Thoracic aorta (tissue), 2 donors: ENCODE measurements at places on chromosomes 6 and 20. TPM values are rescaled to one million over a fixed set of nuclear protein-coding genes. Genes with fewer than 3 reads are reported as not detected.

- DNase-seq: no peak
Observed at GRCh38 chr6:147559006-147559405, 50.5 kb downstream of the SAMD5 start.

DNA sequence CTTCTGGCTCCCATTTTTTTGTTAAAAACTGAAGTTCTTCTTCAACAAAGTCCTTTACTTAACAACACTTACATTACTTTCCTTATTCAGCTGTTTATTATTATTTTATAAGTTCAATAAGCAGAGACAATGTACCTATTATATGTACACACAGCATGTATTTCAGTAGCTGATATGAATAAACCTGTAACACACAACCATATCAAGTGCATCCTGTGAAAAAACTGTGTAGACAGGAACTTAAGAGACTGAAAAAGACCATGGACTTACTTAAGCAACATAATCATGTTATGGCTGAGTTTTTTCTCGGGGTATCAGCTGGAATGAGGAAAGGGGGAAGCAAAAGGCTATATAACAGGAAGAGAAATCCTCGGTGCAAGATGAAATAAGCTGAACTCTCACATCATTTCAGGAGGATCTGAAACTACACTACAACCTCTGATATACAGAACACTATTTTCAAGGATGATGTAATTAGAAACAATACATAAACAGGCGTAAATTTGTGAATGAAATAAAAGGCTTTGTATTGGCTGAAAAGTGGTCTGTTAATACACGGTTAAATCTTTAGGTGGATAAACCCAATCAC is 70.9 kb downstream of the REV3L start:
- no peak for DNase-seq

GRCh38 chr6:121600389-121601168 is 165.1 kb downstream of the GJA1 start:
- no peak for DNase-seq

GRCh38 chr20:18662279-18663040 is 74.6 kb downstream of the DTD1 start:
- DNase-seq: no peak

- no peak for DNase-seq
Observed at GRCh38 chr6:154408891-154409500, 52.4 kb upstream of the IPCEF1 start.

DNA sequence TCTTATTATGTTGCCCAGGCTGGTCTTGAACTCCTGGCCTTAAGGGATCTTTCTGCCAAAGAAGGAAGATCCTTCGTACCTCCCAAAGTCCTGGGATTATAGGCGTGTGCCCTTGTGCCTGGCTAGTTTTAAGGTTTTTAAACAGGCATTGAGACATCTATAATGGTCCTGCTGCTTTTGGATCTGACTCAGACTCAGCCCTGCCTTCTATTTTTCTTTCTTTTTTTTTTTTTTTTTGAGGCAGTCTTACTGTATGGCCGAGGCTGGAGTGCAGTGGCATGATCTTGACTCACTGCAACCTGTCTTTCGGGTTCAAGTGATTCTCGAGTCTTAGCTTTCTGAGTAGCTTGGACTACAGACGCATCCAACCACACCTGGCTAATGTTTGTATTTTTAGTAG is 73.7 kb downstream of the PHF20 start:
- DNase-seq: no peak

DNA sequence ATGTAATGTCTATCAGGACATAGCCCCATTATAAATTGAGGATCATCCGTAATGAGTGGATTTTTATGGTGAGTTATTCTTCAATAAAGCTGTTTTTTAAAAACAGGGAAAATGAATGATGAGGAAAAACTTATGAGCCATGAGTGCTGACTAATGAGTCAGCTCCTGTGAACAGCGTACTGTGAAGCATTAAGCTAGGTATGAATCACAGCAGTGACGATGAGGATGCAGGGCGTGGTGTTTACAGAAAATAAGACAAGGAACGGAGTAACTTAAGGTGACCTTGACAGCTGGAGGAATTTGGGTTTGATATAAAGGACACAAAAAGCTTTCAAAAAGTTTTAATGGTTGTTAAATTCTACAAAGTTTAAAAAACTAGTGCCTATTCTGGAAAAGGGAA is 96.3 kb downstream of the FOXF2 start:
- no peak for DNase-seq

DNA sequence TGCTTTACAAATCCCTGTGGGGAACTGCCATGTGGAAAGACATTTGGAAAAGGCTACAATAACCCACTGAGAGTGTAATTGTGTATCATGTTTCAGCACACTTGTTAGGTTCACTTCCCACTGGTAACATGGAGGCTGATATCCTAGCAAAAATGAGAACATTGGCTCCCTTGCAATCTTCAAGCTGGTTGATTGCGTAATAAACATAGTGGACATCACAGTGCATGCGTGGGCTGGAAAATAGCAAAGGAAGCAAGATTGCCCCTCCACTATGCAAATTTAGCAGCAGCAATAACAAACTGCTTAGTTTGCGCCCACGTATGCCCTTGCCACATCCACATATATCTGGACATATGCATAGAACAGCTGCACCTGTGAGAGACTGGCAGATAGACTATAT is 410.2 kb downstream of the MEI4 start:
- DNase-seq: no peak

GRCh38 chr20:37991908-37992307 is 41.3 kb downstream of the TTI1 start:
- DNase-seq: no peak

DNA sequence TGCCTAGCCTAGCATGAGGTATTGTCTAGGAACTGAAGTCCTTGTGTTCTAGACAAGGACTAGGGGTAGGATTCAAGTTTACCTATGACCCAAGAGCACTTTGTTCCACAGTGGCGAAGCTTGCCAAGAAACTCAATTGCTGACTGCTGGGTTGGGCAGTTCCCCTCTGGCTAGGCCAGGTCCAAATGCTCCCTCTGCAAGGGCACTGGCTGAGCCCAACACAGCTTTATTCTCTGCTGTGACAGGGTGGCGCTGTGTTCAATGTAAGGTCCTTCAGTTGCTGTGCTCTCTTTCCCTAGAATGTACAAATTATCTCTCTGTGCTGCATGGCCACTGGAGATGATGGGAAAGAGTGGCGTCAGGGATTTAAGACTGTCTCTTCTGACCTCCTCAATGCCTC is 950.8 kb downstream of the HACE1 start:
- no peak for DNase-seq

- no peak for DNase-seq
Observed at GRCh38 chr6:27753668-27754407, 158.4 kb downstream of the OR2B2 start.

DNA sequence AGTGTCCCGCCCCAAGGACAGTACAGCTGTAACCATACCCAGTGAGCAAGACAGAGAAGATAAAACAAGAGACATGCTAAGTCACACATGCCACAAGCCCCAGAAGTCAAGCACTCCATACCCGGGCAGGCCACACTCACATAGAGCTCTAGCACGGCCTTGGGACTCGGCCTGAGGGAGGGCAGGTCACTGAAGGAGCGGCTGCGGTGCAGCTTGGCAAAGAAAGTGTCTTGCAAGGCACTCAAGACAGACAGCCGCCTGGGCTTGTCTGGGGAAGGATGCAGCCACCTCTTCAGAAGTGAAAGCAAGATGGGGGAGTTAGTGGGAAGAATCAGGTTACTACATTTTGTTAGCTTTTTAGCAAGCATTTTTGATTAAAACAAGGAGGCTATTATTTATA is 48.7 kb upstream of the ARMH2 start:
- DNase-seq: no peak

DNA sequence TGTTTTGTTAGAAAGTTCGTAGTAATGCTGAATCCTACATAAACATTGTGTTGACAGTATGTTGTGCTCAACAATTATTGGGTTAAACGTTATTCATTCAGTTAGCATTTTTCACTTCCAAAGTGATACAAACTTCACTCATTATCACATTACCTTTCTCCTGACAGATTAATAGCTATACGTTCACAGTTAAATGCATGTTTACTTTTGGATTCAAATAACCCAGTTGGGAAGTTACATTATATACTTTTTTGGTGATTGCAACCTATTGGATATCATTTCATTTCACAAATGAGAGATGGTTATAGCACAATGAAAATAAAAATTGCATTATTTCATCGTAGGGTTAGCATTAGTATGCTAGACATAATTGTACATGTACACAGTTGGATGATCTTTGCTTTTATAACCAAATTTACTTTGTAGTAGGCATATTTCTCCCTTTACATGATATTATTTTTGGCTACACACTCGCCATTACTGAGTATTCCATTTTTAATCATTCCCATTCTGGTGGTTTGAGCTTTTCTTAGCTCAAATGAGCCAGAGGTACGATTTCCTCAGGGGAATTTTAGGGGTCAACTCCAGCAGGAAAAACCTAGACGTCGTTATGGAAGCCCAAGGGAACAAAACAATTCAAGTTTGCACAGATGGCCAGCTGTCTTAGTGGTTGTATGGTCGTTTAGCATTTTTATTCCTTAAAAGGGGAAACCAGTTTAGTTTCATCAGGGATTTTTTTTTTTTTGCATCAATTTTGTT is 2.1 kb upstream of the HIVEP1 start:
- DNase-seq: no peak

- no peak for DNase-seq
Observed at GRCh38 chr6:135066806-135067205, 12.2 kb upstream of the HBS1L start.

DNA sequence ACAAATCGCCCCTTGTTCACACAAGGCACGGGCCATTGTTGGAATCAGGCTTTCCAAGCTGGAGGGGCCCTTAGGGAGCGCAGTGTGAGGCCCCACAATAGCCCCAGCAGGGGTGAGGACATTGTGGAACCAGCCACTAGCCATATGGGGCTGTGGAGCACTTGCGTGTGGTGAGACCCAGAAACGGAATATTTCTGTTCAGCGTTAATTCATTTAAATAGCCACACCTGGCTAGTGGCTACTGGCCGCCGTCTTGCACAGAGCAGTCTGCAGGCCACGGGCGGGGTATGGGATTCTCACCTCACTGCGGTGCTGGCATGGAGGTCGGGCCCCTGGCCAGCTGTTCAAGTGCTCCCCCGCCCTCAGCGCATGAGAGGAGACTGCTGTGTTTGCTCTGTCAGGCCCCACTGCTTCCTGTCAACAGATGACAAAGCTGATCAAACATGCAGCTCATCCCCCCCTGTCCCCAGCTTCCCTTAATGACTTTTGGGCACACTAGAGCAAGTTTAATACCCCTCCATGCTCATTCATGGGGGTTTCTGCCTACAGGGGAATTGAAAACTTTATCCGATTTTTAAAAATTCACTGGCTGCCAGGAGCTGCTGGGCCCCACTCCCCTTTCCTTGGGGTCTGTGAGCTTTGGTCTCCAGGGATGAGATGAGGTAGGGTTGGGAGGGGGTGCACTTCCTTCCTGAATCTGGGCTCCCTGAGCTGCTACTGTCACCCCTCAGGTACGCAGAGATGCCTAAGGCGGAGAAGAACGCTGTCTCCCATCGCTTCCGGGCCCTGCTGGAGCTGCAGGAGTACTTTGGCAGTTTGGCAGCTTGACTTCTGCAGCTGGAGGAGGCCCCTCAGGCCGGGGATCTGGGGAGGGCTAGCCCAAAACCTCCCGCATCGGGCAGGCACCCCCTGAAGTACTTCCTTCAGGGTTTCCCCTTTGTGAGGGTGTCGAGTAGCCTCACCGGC is 13.6 kb downstream of the ITPA start:
- no peak for DNase-seq

DNA sequence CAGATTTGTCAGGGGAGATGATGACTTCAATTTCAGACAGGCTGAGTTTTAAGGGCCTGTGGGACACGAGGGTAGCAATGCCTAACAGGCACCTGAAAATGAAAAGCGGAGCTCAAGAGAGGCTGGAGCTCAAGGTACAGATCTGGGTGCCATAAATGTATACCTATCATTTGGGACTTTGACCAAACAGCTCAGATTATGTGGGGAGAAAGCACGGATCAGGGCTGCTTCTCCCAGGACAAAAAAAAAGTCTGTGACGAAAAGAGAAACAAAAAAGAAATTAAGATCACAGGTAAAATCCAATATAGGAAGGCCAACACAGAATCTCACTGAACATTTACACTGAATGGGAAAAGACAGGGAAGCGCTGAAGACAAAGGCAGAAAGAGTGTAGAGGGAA is 1.9 kb downstream of the PRELID3B start:
- DNase-seq: no peak

- DNase-seq: no peak
Observed at GRCh38 chr20:47546184-47547033, 44.7 kb downstream of the NCOA3 start.

GRCh38 chr6:44841829-44842228 is 454.3 kb downstream of the CDC5L start:
- DNase-seq: no peak

GRCh38 chr6:145705561-145705960 is 29.8 kb downstream of the EPM2A start:
- DNase-seq: no peak

GRCh38 chr6:134082191-134082590 is 29.8 kb upstream of the SLC2A12 start:
- DNase-seq: no peak

- DNase-seq: no peak
Observed at GRCh38 chr6:4322846-4323309, 187.5 kb upstream of the ECI2 start.

GRCh38 chr6:2809015-2809414 is 32.6 kb downstream of the SERPINB1 start:
- no peak for DNase-seq

FYN gene
- 55.5 TPM for total RNA-seq

ENPP5 gene
- total RNA-seq: 9.4 TPM

GPX5 gene
- total RNA-seq: not detected

CTAGE9 gene
- total RNA-seq: not detected

GPSM3 gene
- 11.9 TPM for total RNA-seq

GLP1R gene
- not detected for total RNA-seq

CAGE1 gene
- not detected for total RNA-seq

BACH2 gene
- total RNA-seq: 17.8 TPM

KIF6 gene
- not detected for total RNA-seq
